NCI-H1694 treated with DMSO at 0.1 percent for 48 hours (cell line): ENCODE measurements at places on chromosomes 3 and 15.

GRCh38 chr3:38609386-38610111, 39.9 kb downstream of the SCN5A start:
- no peak for DNase-seq

DNA sequence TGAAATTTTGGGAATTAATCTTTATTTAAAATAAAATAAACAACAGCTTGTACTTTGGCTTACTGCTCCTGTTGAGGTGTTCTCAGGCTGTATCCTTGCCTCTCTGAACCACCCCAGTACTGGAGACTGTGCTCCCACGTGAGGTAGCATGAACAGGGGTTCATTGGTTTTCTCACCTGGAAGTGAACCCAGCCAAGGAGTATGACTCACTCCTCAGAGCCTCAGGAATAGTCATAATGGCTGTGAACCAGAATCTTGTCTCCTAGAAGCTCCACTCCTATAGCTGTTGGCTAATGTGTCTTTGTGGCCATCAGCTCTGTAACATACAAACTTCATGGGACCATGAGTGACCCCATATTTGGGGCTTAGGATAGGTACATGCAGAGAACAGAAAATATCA, 122.5 kb upstream of the ST8SIA2 start:
- DNase-seq = no peak

GRCh38 chr15:27336676-27337075, 365.7 kb downstream of the GABRG3 start:
- no peak for DNase-seq

GRCh38 chr3:115018694-115019093, 128.4 kb downstream of the ZBTB20 start:
- no peak for DNase-seq

DNA sequence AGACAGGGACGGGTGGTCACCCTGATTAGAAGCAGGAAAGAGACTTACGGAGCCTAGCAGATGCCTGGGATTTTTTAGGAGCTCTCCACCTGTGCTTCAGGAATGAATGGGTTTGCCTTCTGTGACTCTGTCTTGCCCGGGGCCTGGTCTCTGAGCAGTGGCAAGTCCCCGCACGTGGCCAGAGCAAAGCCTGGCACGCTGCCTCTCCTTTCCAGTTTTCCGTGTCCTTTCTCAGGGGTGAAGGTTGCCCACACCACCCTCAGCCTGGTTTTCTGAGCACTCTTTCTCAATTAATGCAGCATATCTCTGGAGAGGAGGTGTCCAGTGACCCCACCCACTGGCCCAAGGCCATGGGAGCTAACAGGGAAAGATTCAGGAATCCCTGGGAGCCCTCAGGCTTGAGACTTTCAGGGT, 14.5 kb upstream of the CHST14 start:
- DNase-seq = no peak

DNA sequence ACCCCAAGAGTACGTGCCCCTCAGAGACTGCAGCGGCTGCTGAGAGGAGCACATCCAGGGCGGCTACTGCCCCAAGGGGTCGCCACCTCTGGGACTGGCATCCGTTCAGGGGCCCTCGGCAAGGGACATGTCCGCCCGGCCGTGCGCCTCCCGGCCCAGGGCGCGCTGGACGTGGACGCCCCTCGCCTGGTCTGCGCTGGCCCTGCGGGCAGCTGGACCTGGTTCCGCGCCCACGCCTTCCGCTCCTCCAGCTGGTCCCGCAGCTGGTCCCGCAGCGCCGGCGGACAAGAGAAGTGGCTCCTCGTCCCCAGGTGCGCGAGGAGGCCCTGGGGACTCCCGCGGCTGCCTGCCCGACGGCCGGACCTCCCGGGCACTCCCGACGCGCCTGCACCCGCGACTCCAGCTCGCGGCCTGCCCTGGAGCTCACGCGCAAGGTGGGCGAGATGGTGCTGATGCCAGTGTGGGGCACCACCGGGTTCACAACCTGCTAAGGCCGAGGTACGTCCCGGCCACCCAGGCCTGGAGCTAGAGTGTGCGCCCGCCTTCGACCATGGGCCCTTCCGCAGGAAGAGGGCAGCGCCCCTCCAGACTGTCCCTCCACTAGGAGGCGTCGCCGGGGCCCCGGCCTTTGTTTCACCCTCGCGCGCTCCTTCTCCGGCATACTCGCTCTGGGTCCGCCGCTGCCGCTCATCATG, 14.4 kb upstream of the GP9 start:
- DNase-seq = no peak

GRCh38 chr3:105842943-105843342, 25.9 kb downstream of the CBLB start:
- peak; percentile 28 for DNase-seq

DNA sequence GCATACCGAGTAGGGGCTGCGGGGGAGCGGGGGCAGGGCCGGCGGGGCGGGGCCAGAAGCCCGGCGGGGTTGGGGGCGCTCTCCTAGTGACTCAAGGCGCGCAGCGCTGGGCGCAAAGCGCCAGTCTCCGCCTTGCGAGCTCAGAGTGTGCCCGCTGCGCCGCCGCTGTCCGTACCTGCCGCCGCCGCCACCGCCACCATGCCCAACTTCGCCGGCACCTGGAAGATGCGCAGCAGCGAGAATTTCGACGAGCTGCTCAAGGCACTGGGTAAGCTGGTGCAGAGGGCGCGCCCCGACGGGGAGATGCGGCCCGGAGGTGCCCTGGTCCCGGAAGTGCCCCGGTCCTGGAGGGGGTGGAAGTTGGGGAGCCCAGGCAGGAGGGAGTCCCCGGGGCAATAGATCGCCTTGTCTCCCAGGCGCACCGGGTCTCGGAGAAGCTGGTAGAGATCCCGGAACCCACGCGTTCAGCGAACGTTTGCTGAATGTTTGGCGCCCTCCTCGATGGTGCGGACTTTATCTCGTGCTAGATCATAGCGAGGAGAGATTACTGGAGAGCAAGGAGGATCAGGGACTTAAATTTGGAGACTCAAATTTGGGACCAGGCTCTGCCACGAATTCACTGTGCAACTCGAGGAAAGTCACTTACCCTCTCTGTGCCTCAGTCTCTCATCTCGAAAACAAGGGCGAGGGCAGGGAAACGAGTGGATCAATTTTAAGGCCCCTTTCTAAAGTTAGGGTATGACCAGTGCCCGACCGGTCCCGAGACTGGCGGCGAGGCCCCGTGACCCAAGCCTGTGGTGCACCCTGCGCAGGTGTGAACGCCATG, at the start of gene CRABP1:
CRABP1 (plus strand) TSS at position 123 of the 826 bp plus-strand sequence; CDS start at position 199, 76 bp downstream.
- DNase-seq = no peak

DNA sequence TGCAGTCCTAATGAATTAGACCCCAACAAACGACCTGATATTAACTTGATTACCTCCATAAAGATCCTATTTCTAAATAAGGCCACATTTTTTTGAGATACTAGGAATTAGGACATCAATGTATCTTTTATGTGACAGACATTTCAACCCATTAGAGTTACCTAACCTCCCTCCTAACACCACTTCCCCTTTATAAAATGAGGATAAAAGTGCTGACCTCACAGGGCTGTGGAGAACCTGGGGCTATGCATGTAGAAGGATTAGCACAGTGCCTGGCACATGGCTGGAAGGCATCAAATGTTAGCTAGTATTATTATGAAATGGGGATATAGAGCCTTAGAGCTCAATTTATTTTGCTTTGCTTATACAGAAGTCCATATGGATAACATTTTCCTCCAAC, 53.5 kb upstream of the LRRN1 start:
- no peak for DNase-seq

GRCh38 chr3:24272875-24273274, 221.8 kb downstream of the THRB start:
- no peak for DNase-seq

DNA sequence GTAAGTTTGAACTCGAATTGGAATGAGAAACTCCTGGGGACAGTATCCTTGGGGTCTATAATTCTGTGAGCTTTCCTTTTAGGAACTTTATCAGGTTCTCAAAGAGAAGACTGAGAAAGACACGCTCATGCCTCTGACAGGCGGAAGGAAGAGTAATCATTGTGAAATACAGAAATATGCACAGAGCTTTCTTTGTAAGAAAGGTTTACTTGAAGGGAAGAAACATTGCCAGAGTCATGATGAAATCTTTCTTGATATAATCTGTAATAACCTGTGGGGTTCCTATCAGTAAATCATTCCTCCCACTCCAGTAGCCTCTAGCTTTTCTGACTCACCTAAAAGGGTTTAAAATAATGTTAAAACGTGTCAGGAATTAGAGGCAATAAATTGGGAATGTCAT, 83.6 kb upstream of the CCDC39 start:
- no peak for DNase-seq

DNA sequence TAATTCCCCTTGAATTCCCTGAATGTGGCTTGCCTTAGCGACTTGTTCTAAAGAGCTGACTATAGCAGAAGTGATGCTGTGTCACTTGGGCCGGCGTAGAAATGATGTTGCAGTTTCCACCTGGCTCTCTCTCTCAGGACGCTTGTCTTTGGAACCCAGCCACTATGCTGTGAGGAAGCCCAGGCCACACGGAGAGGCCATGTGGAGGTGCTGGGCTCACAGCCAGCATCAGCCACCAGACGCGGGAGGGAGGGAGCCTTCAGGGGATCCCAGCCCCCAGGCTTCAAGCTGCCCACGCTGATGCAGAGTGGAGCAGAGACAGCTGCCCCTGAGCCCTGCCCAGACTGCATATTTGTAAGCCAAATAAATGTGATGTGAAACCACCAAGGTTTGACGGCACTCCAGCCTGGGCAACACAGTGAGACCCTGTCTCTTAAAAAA, 18.6 kb downstream of the RNU5B-1 start:
- DNase-seq = peak; percentile 94

- DNase-seq = no peak
These were observed 46.9 kb upstream of the CHD2 start for GRCh38 chr15:92853222-92853621.

DNA sequence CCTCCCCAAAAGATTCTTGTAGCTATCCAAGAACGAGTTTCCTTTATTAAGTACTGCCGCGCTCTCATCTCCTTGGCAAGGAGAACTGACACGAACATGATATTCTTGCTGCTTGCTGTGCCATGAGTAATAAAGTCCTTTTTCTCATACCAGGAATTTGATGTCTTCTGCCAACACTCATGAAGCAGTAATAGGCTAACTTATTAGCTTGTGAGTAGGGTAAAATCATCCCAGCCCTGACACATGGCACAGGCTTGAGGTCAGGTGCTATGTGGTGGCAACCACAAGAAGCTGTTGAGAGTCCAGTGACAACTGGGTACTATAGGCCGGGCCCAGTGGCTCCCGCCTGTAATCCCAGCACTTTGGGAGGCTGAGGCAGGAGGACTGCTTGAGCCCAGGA, 22.7 kb upstream of the UBXN7 start:
- no peak for DNase-seq

DNA sequence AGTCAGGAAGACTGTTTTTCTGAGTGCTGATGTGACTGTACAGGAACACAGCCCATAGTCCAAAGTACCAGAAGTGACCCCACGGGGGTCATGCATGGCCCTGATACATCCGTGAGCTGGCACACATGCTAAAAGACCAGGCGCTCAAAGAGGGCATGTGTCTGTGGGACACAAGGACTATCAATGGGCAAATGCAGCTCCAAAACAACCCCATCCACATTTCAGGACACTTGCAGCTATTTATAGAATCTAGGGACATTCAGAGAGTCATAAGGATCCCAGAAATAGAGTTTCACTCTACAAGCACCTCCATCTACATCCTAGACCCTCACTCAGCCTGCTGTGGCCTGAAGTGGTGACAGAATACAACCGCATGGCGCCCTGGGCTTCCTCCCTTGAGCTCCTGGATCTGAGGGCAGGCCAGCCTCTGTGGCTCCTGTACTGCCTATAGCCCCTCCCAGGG, 17.0 kb downstream of the SLC25A20 start:
- no peak for DNase-seq

DNA sequence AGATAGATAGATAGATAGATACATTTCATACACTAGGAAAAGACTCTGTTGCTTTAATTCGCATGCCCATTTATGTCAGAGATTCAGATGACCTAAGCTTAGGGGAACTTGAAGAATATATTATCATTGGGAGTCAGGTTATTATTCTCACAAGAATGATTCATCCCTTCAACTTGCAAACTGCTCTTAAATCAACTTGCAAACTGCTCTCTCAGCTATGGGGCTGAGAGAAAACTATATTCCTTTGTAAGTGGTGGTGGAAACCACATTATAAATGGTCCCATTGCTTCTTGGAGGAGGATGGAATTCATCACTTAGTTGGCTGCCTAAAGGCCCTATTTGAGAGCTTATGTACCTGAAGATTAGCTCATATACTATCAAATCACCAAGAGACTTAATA, 160.9 kb upstream of the STAC start:
- no peak for DNase-seq

DNA sequence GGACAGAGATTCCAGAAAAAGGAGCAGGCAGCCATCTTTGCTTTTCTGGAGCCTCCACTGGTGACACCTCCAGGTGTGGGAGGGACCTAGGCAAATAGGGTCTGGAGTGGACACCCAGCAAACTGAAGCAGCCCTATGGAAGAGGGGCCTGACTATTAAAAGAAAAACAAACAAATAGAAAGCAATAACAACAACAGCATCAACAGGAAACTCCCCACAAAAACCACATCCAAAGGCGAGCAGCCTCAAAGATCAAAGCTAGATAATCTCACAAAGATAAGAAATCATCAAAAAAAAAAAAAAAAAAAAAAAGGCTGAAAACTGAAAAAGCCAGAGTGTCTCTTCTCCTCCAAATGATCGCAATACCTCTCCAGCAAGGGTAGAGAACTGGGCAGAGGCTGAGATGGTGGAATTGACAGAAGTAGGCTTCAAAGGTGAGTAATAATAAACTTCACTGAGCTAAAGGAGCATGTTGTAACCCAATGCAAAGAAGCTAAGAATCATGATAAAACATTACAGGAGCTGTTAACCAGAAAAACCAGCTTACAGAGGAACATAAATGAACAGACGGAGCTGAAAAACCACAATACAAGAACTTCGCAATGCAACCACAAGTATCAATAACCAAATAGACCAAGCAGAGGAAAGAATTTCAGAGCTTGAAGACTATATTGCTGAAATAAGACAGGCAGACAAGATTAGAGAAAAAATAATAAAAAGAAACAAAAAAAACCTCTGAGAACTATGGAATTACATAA, 225.4 kb downstream of the CTNNB1 start:
- no peak for DNase-seq

- DNase-seq = no peak
These were observed 137.6 kb downstream of the PEAK1 start for GRCh38 chr15:77282333-77282732.

- DNase-seq = peak; percentile 25
These were observed 16.0 kb downstream of the SEC61A1 start for GRCh38 chr3:128068156-128068620.

DNA sequence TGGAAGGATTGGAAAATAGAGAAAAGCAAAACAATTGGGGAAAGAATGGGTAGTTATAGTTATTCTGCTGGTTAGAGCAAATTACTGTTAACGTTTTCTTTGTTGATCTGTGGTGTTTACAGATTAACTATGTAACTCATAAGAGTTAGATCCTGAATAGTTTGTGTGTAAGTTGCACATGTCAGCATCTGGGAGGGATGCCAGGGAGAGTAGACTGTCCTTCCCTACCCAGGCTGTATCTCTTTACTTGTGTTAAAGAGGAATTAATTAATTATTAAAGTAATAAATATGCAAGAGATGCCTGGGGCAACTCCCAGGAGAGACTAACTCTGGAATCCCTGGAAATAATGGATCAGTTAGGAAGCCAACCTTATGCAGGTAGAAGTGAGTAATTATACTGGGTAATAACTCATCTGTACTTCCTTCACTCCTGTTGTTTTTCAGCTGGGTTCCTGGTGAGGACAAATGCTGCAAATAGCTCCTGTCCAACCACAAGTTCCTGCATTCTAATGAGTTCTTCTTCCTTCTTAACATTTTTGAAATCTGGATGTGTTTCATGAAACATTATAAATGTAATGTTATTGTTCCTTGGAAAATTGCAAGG, 18.9 kb downstream of the GHRL start:
- DNase-seq = no peak

- DNase-seq = no peak
These were observed 59.0 kb upstream of the SPPL2A start for GRCh38 chr15:50824514-50824913.
